ENCODE measurements at places on chromosomes 3 and 15. TPM values are rescaled to one million over a fixed set of nuclear protein-coding genes. Genes with fewer than 3 reads are reported as not detected.
A peak's percentile ranks its signal among the peaks of the same experiment; 100 is the strongest.

The SLC28A1 gene
- total RNA-seq: not detected

GRCh38 chr3:142929109-142929508 lies 34.4 kb downstream of the PAQR9 start:
- DNase-seq: no peak

GRCh38 chr15:68557469-68558317 lies 21.1 kb upstream of the CORO2B start:
- DNase-seq: peak; percentile 54

The ANKRD34C gene
- not detected for total RNA-seq

DNA sequence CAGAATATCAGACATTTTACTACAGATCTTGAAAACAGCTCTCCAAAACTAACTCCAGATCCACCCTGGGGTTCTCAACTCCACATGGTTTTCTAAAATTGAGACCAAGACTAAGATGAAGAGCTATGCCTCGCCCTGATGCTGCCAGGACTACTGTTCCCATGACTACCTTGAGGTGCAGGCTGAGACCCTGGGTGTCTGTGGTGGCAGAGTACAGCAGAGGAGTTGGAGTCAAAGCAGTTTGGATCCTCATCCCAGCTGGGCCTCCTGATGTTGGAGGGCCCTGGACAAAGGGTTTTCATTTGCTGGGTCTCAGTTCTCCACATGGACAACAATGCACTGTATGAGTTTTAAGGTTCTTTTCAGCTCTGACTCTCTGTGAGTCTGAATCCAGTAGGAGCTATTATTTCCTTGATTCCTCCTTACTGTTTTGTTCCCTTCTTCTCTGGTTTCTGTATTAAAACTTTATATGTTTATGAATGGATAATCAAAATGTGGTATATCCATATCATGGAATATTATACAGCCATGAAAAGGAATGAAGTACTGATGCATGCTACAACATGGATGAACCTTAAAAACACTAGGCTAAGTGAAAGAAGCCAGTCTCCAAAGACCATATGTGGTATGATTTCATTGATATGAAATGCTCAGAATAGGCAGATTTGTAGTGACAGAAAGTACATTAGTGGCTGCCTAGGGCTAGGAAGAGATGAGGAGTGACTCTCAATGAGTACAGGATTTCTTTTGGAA lies 93.0 kb downstream of the CPN2 start:
- peak; percentile 53 for DNase-seq

DNA sequence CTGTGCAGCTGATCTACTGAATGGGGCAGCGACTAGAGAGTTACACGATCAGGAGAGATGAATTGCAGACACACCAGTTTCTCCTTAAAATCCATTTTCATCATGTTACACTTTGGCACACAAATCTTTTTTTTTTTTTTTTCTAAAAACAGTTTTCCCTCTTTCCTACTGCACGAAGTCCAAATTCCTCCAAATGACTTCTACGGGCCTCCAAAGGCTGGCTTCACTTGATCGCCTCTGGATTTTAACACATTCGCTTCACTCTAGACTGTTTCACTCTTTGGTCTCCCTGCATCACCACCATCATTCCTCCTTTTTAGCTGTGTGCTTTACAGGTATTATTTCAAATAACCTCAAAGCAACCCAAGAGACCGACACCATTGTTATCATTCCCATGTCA lies 268.6 kb downstream of the RORA start:
- no peak for DNase-seq

GRCh38 chr3:141407047-141407446 lies 38.7 kb downstream of the ZBTB38 start:
- DNase-seq: peak; percentile 90

The TMEM266 gene
- 0.27 TPM for total RNA-seq

The PTX3 gene
- total RNA-seq: 10.8 TPM

GRCh38 chr3:171876680-171877147 lies 33.6 kb downstream of the TMEM212 start:
- no peak for DNase-seq

- DNase-seq: no peak
Measured at GRCh38 chr15:83516935-83517334, 69.8 kb downstream of the SH3GL3 start.

All from lower leg skin (tissue), 4 donors.